ENCODE measurements at places on chromosomes 13 and 19. TPM values are rescaled to one million over a fixed set of nuclear protein-coding genes. Genes with fewer than 3 reads are reported as not detected.

Gene DMAC2
- 31.2 TPM for total RNA-seq

Gene CEACAM20
- total RNA-seq, result not detected

Gene TUBA3C
- total RNA-seq, result not detected

Gene RYR1
- total RNA-seq, result not detected

Gene FCAR
- not detected for total RNA-seq

Gene ZNF578
- 4.7 TPM for total RNA-seq

Gene ZNF574
- total RNA-seq, result 15.5 TPM

Gene TEX101
- not detected for total RNA-seq

Gene ATP7B
- total RNA-seq, result 2.5 TPM

Gene ZNF880
- 28.0 TPM for total RNA-seq

Gene KIR2DL3
- not detected for total RNA-seq

Gene GIPC3
- total RNA-seq, result 0.20 TPM

Gene ZNF491
- 0.78 TPM for total RNA-seq

Gene KLHL1
- not detected for total RNA-seq

Gene SLC25A23
- 48.6 TPM for total RNA-seq

Gene GRAMD1A
- 70.4 TPM for total RNA-seq

Gene FAM98C
- 14.0 TPM for total RNA-seq

Gene S1PR2
- 26.8 TPM for total RNA-seq
